ENCODE measurements at places on chromosomes 3 and 15.
A peak's percentile ranks its signal among the peaks of the same experiment; 100 is the strongest.

DNA sequence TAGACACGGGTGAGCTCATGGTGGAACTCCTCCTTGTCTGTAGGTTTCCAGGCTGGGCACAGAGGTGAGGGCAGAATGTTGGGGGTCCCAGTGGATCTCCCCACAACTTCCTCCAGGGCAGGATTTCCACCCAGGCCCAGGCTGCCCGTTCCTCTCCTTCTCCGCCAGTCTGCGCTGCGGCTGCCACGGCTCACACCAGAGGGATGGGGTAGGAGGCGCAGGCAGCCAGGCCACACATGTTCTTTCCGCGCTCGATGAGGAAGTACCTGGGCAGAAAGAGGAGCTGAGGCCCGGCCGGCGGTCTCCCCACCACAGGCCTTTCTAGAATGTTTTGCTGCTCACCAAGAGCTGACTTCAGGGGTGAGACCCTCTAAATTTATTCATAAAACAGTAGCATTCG, 22.9 kb downstream of the CTSH start:
- DNase-seq = no peak

GRCh38 chr15:64144565-64145281, 6.8 kb upstream of the SNX22 start:
- no peak for DNase-seq

DNA sequence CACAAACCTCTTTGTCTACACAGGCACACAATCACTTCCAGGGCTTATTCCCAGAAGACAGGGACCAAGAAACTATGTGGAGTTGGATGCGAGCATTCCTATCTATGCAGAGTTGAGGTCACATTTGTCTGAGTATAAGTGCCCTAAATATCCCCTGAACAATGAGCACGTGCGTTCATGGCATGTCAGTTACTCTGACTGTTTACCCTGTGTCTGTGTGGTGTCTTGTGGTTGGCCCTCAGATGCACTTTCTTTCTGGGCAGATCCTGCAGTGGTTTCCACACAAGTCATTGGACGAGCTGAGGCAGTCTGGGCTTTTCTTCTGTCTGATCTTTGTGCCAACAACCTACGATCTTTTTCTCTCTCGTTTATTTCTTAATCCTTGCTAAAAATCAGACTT, 134.5 kb downstream of the FBN1 start:
- no peak for DNase-seq

DNA sequence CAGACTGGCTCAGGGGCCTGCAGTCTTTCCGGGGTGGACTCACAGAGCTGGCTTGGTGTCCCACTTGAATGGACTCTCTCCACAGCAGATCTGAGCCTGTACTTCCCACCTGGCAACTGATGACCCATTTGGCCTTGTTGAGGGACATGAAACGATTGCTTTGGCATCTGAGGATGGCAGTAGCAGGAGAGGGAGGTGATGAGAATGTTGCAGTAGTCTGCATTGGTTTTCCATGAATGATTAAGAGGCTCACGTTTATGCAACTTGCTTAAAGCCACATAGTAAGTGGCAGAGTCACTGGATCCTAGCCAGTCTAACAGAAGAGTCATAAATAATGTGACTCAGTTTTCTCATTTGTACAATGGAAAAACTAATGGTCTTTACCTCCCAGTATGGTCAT, 21.9 kb downstream of the IL20RB start:
- no peak for DNase-seq

GRCh38 chr15:85929786-85930185, 135.1 kb upstream of the KLHL25 start:
- DNase-seq = no peak

GRCh38 chr3:132655471-132655870, 4.1 kb downstream of the ACAD11 start:
- no peak for DNase-seq

- no peak for DNase-seq
Measured at GRCh38 chr3:138448631-138449030, 14.2 kb downstream of the ESYT3 start.

GRCh38 chr15:77040673-77041072, 30.2 kb downstream of the TSPAN3 start:
- DNase-seq = no peak

GRCh38 chr3:186757686-186758220, 25.6 kb upstream of the EIF4A2 start:
- DNase-seq = no peak

DNA sequence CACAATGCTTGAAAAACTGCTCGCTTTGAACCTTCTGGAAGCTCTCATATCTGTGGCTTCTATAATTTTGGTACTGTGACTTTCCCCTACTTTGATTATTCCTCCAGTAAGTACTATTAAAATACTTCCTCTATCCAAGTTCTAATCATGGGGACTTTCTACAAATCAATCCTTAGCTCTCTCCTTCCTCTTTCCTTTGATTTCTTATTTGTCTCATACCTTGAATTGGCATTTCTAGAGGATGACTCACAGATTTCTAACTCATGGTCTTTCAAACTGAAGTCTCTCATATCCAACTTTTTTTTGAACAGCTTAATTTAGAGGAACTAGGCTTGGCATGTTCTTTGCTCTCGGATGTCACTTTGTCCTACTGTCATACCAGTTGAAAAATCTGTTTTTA, 241.8 kb downstream of the TBC1D5 start:
- peak; percentile 76 for DNase-seq

GRCh38 chr15:92155934-92156333, 237.7 kb upstream of the ST8SIA2 start:
- DNase-seq = no peak

DNA sequence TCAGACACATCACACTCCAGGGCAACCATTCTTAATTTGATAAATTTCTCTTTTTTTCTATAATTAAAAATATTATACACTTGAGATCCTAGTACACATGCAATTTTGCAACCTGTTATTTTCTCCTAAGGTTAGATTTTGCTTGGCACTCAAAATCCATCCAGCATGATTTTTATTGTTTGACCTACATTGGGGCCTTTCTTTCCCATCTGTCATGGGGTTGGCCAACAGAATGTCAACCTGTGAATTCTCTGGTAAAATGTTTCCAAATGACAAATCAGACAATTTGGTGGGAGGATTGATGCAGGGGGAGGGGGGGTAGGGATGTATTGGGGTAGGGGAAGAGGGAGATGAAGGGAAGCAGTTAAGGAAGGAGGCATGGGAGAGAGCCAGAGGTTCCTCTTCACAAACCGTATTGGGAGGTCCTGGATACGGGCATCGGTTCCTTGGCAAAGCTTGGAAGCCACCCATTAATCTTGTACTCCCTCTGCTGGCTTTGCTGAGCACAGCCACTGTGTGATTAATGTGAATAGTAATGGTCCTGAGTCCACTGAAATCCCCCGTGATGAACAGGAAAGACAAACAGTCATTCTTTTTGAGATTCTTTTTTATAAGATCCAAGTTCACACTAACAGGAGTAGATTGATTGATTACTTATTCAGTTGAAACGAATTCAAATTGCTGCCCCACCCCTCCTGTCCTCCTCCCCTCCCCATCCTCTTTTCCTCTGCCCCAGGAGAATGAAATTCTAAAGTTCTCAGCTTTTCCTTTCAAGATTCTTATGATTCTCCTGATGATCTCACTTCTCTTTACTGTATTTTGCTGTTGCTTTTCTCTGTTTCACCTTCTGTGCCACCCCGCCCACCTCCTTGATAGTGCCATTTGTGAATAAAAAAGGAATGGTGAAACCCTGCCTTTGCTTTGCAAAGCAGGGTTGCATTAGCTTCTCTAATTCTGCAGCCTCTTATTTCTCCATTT, 82.2 kb upstream of the SLC25A26 start:
- DNase-seq = peak; percentile 21

DNA sequence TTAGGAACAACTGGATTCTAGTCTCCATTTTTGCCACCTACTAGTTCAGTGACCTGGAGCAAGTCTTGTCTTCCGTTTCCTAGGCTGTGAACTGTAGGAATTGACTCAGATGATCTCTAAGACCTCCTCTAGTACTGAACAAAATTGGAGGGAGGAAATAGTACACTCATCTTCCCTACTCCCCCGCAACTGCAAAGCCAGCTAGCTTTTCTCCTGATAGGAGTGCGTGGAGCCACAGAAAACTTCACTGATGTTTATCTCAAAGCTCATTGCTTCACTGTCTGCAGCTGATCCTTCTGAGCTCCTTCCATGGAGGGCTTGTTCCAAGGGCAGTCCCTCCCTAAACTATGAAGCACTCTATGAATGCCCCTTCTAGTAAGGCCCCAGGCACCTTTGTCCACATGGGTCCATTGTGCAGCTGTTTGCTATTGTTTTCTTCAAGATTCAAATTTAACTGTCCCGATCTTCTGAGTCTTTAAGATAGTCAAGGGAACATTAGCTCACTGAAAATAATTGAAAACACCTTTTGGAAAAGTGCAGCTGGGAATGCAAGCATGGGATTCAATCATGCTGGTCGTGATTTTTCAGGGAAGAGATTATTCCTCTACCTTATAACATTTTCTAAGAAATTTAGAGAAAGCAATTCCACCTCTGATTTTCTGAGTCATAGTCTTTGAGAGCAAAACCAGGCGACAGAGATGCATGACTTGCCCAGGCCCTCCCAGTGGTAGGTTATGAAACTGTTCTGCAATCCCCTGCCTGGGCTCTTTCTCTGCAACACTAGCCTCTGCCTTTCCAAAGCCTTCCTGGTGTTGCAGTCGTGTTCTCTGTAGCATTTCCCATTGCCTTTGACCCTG, 24.3 kb downstream of the FILIP1L start:
- peak; percentile 68 for DNase-seq

DNA sequence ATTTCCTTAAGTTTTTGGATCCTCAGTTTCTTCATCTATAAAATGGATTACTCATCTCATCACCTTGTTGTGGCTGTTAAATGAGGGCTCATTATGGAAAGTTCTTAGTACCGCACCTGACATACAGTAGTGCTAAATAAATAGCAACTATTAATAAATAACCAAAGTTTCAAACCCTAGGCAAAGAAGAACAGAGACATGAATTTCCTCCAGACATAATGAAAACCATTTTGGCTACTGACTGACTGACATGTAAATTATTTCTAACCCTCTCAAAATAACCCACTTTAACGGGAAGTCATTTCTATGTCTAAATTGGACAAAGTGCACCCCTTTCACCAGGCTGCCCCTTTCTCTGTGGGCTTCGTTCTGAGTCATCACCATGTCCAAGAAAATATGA, 17.4 kb upstream of the KLHL6 start:
- DNase-seq = no peak

GRCh38 chr15:50182219-50183013, 420 bp downstream of the SLC27A2 start:
- no peak for DNase-seq

- no peak for DNase-seq
Measured at GRCh38 chr3:114104414-114104813, 47.9 kb downstream of the QTRT2 start.

DNA sequence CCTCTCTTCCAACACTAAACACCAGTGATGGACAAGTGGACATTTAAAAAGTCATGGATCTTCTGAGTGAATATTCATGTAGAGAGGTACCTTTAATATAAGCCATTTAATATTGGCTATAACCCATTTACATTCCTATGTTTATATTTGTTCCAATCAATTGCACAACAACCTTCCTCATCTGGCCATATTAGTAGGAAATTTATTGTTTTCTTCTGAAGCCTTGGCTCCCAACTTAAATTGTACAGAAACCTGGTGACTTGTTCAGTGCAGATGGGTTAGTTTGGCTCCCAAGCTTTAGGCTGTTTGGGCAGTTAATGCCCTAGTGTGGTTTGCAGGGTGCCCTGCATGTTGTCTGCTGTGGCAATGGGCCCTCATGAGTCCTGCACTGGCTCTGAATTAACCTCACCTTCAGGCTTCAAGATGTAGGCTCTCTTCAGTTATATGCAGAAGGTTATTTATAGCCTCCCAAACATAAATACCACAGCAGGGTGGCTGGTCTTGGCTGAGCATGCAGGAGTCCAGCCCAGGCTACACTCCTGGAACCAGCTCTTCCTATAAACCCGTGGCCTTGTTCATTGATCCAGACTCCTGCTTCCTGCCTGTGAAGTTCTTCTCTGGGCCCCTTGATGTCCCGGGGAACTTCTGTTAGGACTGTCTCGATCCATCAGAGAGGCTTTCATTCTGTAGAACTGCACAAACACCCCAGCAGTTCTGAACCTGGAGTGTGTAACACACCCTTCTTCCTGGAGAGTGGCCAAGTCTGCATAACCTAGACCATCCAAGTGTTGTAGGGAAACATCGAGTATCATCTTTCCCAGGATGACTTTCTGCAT, 57.0 kb downstream of the DUT start:
- no peak for DNase-seq

DNA sequence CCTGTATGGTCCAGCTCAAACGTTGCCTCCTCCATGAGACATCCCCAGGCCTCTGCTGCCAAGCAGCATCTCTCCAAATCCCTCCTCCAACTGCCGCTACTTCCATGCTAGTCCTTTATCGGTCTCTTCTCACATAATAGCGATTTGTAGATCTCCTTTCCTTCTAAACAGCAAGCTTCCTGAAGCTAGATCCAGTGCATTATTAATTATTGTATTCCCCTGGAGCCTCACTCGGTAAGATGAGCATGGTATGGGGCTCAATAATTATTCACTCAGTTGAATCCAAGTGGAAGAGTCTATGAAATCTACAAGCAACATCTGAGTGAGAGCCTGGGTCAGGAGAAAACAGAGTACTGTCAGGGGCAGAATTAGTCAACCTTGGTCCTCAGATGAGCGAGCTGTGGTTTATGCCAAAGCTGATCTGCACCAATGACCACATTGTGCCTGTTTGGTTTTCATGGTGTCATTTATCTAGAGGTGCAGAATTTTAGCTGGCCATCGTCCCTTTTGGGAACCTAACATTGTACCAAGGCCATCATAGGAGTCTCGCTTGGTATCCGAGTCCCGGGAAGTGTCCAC, 93.8 kb upstream of the UBE2E1 start:
- no peak for DNase-seq

DNA sequence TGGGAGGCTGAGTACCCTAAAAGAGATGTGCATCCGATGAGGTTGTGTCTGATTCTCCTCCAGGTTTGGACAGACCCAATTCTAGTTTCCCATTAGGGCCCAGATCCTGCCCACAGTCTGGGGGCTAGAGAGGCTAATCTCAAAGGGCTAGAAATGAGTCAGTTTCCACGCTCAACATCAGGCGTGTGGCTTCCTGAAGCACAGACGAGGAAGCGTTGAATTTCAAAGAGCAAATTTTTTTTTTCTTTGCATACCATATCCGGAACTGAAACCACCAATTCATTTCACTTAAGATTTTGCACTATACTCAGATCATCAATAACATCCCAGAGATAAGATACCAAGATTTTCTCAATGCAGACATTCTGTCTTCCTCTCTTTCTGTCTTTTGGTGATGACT, 173.8 kb upstream of the BCL6 start:
- peak; percentile 90 for DNase-seq

DNA sequence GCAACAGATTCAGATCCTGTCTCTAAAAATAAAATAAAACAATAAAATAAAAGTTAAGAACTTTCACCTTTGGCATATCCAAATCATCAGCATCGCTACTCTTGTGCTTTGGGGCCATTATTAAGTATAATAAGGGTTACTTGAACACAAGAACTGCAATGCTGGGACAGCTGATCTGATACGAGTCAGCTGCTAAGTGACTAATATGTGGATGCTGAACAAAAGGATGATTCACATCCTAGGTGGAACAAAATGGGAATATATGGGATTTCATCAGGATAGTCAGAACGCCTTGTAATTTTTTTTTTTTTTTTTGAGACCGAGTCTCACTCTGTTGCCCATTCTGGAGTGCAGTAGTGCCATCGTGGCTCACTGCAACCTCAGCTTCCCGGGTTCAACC, 29.7 kb downstream of the BUB1B start:
- DNase-seq = peak; percentile 70
